ENCODE measurements at places on chromosomes 7 and 10. TPM values are rescaled to one million over a fixed set of nuclear protein-coding genes. Genes with fewer than 3 reads are reported as not detected.

The MSMB gene
- total RNA-seq = not detected

The ATOH7 gene
- not detected for total RNA-seq

The GIGYF1 gene
- 23.9 TPM for total RNA-seq

DNA sequence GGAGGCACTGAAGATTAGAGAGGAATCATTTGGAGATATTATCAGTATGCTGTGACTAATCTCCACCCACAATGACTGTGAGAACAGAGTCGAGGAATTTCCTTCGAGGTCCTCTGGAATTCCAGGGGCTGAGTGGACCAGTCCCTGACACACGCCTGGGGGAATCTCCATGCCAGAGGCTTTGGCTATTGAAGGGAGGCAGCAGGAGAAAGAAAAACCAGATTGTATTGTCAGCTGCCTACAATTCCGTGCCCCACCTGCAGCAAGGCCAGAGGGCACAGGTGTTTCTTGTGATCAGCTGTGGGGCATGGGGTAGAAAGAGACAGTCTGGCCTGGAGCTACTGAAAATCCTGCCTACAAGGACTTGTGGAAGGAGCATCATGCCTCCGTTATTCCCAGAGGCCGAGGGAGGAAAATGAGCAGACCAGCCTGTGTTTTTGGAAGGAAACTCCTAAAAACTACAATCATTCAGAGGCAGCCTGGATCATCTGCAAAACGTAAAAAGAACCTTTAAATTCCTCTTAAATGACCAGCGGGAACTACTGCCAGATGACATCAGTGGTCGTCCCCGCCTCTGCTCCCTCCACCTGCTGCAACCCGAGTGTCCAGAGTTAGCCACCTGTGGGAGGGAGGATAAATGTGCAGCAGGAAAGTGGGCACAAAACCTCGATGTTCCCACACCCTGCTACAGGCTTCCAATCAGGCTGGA, 25.4 kb upstream of the ANK3 start:
- no peak for DNase-seq

DNA sequence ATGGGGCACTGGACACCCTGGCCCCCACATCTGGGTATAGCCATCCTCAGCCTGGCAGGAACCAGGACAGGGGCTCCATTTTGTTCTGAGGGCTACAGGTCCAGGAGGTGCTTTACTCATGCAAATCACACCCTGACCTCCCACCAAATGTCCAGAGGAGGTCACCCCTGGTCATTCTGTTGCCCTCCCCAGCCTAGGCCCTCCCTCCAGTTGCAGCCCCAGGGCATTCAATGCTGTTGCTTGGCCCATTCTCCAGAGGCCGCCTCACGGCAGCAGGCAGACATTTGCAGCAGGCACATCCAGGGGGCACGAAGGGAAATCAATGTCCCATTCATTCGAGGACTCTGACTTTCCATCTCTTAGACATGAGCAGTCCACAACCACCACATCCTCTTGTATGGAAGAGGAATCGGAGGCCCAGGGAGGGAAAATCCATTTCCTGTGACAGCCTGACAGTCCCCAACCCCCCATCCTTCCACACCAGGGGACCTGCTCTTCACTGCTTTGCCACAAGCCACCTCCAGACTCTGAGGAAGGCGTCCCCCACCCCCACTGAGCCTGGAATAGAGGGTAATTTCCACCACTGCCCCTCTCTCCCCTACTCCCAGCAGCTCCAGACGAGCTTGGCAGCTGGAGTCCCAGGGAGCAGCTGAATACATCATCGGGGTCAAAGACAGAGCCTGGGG, 76.2 kb upstream of the UNC5B start:
- DNase-seq = no peak

DNA sequence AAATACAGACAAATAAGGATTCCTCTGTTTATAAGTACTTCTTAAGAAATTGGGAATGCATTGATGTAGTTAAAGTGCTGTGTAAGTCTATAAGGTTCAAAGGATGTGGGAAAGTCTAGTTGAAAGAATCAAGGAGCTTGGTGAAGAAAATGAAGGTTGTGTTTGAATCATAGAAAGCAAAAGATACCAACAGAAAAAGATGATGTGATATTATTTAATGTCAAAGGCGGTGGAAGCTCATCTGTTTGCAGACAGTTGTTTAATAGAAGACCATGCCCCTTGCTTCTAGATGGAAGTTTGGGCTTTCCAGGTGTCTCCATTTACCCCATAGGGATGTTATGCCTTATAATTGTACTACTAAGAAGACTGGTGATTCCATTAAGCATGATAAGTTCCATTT, 150.3 kb downstream of the CCSER2 start:
- no peak for DNase-seq

DNA sequence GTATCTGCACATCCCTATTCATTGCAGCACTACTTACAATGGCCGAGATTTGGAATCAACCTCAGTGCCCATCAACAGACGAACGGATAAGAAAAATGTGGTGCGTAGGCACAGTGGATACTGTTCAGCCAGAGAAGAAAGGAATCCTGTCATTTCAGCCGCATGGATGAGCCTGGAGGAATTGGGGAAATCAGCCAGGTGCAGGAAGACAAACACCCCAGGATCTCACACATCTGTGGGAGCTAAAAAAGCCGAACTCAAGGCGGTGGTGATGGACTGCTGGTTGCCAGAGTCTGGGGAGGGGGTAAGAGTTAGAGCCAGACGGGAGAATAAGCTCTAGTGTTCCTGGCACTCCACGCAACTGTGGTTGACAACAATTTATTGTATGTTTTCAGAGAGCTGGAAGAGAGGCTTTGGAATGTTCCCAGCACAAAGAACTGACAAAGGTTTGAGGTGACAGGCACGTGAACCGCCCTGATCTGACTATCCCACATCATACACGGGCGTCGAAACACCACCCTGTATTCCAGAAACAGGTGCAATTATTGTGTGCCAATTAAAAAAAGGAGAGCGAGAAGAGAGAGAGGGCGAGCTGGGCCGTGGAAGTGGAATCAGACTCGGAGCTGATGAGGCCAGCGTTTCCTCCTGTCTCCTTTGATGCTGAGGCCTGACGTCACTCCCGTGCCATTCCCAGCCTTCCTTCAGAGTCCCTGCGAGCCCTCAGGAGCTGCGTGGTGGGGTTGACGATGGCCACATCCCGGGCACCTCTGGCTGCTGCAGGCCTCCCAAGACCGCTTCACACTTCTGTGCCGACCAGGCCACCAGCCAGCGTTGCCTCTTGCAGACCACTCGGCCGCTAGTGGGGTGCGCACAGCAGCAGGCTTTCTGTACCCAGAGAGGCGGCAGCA, 189.5 kb downstream of the DNAJB6 start:
- DNase-seq = peak; percentile 69

DNA sequence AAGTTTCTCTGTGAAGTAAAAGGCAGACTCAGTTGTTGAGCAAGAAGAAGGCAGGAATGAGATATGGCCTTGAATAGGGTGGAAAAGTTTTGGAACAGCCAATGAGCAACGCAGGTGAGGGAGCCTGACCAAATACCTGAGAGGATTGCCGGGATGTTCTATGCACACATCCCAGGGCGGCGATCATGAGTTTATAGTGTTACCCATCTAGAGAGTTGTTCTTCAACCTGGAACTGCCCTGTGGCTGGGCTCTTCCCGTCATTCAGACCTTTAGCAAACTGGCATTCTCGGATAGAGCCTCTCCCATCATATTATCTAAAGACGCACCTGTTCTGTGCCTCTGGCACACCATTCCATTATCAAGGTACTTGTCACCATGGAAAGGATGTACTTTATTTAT, 103.0 kb upstream of the KIF5B start:
- DNase-seq = peak; percentile 44

The GRB10 gene
- 51.8 TPM for total RNA-seq

- no peak for DNase-seq
Measured at GRCh38 chr7:36811807-36812206, 87.5 kb upstream of the AOAH start.

The WNT8B gene
- not detected for total RNA-seq

DNA sequence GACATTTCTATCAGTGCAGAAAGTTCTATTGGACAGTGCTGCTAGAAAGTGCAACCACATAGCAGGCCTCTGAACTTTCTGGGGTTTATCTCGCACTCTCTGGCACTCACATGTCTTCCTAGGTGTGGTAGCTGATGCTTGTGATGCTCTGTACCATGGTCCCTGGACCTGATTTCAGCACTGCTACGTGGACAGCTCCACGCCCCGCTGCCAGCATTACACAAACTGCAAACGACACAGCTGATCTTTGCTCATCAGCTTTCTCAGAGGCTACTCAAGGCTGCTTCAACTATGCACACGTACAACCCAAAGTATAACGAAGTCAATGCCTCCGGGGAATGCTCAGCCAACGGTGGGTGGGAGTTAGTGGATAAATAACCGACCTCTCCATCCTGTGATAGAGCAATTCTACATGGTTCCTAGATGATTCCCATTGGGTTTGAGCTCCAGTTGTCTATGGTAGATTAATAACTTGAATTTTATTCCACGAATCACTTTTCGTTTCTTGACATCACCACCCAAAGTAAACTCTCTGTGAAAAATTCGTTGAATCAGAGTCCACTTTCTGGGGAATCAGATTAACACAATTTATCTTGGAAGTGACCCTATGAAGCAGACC, 302.5 kb downstream of the ACTR3B start:
- DNase-seq = no peak

DNA sequence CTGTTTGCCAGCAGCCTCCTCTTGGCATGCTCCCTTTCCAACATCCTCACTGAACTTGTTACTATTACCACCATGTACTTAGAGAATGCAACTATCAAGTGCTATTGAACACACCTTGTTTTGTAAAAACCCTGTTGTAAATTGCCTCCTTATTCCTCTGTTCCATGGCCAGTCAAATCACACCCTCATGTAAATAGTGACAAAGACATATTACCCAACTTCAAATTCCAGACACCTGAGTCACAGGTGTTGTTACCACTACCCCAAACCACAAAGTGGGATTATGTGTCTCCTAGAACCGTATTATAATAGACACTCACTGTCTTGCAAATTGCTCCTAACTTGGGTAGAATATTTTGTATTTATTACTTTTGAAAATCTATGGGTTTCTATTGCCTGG, 263.2 kb upstream of the C7orf33 start:
- no peak for DNase-seq

- no peak for DNase-seq
Measured at GRCh38 chr10:105758209-105758998, 1117.3 kb downstream of the SORCS3 start.

- DNase-seq = no peak
Measured at GRCh38 chr10:17257466-17258321, 29.7 kb downstream of the VIM start.

The INSIG1 gene
- total RNA-seq = 15.2 TPM

GRCh38 chr10:31549896-31550295, 230.9 kb downstream of the ZEB1 start:
- no peak for DNase-seq

DNA sequence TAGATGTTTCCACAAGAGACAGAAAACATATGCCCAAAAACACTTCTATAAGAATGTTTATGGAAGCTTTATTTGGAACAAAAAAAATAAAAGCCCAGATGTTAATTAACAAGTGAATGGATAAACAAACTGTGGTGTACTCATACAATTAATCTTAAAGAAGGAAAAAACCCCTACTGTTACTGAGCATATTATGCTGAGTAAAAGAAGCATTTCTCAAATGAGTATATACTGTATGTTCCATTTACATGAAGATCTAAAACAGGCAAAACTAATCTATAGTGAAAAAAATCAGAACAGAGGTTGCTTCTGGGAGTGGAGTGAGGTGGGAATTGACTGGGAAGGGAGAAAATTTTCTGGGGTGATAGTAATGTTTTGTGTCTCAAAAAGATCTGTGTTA, 15.5 kb upstream of the ANK3 start:
- DNase-seq = no peak

DNA sequence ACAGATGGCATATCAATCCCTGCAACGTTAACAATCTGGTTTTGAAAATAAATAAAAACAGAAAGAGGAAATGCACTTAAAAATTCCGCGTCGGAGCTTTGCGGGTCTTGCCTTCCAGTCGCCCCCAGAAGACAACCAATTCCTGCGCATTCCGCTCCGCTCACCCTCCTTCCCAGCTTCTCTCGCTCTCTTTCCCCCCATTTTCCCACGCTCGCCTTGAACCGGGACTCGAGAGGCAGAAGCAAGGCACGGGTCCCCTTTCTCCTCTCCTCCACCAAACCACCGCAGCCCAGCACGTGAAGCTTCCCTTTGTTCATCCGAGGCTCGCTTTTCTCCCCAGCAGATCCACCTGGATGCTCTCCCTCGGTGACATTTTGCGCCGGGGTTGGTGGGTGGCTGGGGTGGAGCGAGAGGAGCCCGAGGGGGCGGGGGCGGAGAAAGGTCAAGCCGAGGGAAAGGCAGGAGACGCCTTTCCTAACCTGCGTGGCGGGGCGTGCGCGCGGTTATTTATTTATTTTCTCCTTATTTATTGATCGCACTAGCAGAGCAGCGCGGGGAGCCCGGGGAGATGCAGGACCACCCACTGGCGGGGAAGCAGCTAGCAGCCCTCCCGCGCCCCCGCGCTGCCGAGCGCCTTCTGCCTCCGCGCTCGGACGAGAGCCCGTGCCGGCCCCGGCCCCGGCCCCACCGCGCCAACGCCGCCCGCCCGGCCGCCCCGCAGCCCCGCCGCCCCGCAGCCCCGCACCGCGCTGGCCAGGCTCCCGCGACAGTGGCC, at the start of gene KCND2:
KCND2 (plus strand) TSS at position 475 of the 775 bp plus-strand sequence.
- DNase-seq = peak; percentile 64
